ENCODE measurements at places on chromosomes 4 and X. TPM values are rescaled to one million over a fixed set of nuclear protein-coding genes. Genes with fewer than 3 reads are reported as not detected.

The DDX53 gene
- total RNA-seq: not detected

The SHROOM4 gene
- total RNA-seq: 3.3 TPM

DNA sequence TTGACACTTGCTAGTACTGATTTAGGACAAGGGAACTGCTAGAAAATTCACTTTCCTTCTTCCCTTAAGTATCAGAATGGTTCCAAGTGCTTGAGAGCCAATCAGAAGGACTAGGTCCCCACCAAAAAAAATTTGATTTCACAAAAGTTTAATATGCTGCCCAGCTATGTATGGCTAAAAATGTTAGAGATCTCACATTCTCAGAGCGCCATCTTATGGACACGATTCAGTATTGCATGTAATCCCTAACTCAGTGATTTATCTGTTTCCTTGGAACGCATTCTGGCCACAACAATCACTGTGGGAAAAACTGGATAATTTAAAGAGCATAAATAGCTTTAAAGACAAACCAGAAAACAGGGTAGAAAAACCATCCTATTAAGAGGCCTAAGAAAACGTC, 255.1 kb upstream of the GPC4 start:
- DNase-seq: no peak

The ITM2A gene
- 15.8 TPM for total RNA-seq

DNA sequence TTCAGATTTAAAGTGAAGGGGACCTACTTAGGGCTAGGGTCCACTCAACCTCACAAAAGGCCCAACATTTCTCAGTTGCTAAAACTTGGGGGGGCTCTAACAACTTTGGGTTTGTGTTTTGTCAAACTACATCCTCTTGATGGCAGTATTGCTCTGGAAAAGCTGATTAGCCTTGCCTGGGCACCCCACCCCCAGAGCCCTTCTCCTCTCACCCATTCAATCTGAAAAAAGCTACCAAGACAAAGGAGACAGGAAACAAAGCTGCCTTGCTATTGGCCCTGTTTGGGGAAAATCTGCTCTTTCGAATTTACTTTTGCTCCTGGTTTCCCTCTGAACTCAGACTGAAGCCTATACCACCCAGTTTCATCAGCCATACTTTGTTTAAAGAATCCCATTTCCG, 195.2 kb upstream of the STK26 start:
- DNase-seq: no peak

The ARHGAP4 gene
- total RNA-seq: 8.4 TPM

DNA sequence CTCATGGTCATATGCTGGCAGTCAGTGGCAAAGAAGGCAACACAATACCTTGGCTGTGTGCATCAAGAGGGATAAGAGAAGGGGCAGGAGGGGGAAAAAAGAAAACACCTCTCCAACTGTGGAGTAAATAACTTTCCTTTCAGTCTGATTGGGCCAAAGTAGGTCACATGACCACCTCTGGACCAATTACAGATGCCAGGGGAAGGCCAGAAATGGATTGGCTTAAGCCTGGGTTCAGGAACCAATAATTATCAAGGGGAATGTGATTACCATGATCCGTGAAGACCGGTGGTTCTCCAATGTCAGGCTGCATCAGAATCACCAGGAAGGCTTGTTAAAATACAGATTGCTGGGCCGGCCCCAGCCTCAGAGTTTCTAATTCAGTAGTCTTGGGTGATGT, 7.4 kb upstream of the ADGRG2 start:
- DNase-seq: no peak

The BMPR1B gene
- 0.46 TPM for total RNA-seq

The PDZD4 gene
- total RNA-seq: 6.4 TPM

GRCh38 chrX:49164589-49165360, 2.2 kb downstream of the MAGIX start:
- DNase-seq: no peak
